ENCODE measurements at places on chromosomes 12 and 14.

GRCh38 chr14:42140831-42141279, 534.2 kb downstream of the LRFN5 start:
- peak; percentile 46 for DNase-seq

- no peak for DNase-seq
Measured at GRCh38 chr14:94612580-94613554, 676 bp downstream of the SERPINA3 start.

- DNase-seq: no peak
Measured at GRCh38 chr14:81235096-81235495, 14.3 kb upstream of the GTF2A1 start.

DNA sequence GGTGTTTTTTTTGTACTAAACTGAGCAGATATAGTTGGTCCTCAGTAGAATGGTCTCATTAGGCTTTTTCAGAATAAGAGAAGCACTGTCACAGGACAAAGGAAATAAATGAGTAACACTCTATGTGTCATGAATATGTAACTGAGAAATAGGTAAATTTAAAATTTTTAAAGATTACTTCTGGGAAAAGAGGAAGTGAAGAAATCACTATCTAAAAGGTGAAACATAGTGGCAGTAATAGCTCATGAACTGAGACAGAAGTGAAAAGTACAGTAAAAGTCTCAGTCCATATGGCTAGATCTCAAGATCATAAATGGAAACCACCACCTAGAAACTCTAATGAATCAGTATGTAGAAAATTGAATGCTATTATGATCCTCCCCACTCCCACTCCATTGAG, 89.3 kb upstream of the TTC7B start:
- no peak for DNase-seq

- no peak for DNase-seq
Measured at GRCh38 chr14:67551123-67551522, 18.0 kb downstream of the PLEKHH1 start.

DNA sequence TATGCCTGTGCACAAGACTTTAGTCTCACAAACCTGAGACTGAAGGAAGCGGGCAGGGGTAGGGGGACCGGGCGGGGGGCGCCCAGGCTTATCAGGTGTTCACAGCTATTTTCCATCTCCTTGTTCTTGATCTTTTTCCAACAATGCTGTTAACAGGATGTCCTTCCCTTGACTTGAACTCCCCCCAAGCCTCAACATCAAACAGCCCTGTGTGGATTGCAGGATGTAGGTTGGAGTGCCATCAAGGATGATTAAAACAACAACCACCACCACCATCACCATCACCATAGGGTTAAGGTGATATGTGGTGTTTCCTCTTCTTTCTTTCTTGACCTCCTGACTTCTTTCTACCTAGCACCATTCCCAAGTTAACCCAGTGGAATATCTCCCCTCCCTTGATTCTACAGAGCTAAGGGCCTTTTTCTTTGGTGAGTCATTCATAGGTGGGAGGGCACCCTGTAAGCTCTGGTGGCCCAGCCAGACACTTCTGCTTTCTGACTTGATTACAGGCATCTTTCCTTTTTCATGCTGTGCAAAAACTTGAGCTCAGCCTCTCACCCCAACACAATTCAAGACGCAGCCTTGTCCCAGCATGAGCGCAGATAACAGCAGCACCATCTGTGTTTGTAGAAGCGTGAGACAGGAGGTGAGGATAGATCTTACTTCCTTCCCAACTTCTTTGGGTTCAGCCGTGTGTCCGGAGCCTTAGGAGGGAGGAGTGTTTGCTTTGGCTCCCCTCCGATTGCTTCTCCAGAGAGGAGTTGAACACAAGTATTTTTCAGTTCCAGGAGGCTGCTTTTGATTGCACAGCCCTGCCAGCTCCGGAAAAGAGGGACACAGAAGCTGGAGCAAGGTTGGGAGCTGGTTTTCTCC, 26.8 kb downstream of the FLVCR2 start:
- peak; percentile 22 for DNase-seq

GRCh38 chr12:52616680-52617402, 1.5 kb downstream of the KRT73 start:
- DNase-seq: no peak

GRCh38 chr12:32609966-32610365, 69.1 kb upstream of the DNM1L start:
- DNase-seq: no peak

GRCh38 chr14:50601394-50601793, 41.4 kb downstream of the ATL1 start:
- DNase-seq: no peak

DNA sequence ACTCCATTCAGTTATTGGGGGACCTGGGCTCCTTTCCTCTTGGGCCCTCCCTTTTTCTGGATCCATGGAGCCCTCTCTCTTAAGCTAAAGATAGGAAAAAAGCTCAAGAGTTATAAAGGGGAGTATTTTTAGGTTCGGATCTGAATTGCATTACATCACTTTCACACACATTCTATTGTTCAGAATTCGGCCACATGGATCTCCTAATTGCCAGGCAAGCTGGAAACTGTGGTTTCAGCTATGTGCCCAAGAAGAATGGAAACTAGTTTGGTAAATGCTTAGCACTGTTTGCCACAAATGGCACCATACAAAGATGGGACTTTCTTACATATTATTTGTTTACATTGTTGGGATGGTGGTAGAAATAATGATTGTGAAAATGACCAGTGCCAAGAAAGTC, 145.6 kb downstream of the LRIG3 start:
- DNase-seq: no peak

DNA sequence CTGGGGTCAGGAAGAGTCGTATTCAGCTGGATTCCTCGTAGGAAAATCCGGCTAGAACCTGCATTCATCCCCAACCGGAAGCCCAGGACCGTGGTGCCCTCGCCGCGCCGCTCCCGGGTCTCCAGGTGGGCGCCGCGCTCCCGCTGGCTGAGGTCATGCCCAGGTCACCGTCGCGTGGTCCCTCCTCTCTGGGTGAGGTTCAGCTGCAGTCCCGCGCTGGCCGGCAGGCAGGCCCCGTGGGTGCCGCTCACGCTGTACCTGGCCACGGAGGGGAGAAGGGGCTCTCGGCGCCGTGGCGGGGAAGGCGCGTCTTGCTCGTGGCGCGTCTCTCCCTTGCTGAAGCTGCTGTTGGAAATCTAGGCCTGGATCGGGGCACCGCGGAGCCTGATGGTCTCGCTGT, 44.5 kb downstream of the LRTM2 start:
- no peak for DNase-seq

GRCh38 chr12:79455286-79455685, 235.5 kb downstream of the PAWR start:
- peak; percentile 31 for DNase-seq

DNA sequence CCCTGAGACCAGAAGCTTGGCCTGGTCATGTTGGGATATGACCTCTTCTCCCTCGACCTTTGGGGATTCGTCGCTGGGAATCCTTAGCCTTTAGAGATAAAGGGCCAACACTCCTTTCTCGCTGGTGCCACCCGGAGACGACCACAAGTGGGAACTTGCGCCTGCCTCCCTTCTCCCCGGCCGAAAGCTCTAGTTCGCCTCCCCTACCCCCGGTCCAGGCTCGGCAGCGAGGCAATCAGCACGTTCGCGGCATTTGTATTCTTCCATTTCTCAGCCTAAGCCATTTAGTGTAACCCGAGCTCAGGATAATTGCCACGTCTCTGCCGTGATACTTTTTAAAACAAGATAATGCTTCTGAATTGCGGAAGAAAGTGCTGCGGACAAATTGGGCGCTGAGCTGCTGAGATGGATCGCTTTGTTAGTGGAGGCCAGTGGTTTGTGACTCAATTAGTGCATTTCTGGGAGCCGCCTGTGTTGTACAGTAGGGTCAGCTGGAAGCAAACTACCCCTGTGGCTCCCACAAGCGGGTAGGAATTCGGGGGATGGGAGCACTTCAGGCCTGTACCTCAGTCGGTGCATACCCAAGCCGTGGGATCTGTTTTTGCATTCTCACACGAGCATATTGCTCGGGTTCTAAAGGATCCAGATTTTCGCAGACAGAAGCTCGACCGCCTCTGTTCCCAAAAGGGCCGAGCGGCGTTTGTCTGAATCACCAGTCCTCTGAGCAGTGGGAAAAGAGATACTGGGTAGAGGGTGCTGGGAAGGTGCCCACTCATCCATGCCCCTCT, 6.8 kb upstream of the SIX1 start:
- peak; percentile 32 for DNase-seq

- DNase-seq: no peak
Measured at GRCh38 chr14:59918824-59919569, 947 bp upstream of the LRRC9 start.

- DNase-seq: peak; percentile 56
Measured at GRCh38 chr12:110224379-110225304, 56.4 kb upstream of the ATP2A2 start.

GRCh38 chr12:65823513-65824375, 539 bp upstream of the HMGA2 start:
- DNase-seq: no peak

- DNase-seq: peak; percentile 23
Measured at GRCh38 chr14:105414456-105415371, 4.9 kb upstream of the MTA1 start.

DNA sequence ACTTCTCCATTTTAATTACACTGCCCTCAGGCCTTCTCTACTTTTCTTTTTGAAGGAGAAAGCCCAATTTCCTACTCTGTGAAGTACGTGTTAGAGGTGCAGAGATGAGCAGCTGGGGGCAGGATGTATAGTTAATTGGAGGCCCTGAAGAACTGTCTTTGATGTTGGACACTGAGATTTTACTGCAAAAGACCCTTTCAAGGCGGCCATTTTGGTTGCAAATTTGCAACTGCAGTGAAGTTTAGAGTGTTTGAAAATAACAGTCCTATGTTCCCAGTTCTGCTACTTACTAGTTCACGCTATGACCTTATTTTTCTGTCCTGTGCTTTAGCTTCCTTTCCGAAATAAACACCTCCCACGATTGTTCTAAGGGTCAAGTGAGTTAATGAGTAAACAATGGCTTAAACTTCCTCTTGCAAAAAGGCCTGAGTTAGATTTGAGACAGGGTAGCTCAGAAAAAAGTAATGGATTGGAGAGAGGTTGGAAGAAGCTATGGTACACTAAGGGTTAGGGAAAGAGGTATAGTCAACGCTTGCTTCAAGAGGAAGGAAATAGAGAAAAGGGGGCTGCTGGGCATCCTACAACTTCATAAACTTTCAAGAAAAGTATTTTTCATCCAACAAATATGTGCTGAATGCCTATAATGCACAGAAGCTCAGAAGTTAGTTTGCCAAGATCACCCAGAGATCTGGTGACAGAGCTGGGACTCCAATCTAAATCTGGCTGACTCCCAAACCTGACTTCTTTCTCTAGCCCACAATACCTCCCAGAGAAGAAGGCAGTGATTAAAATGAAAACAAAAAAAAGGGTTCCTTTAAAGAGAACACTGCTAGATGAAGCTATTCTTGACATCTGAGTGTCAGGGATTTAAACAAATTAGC, 26.4 kb upstream of the DICER1 start:
- DNase-seq: no peak

- DNase-seq: peak; percentile 76
Measured at GRCh38 chr12:105418229-105418628, 87.7 kb downstream of the C12orf75 start.

GRCh38 chr14:90691627-90692026, 124.6 kb downstream of the TTC7B start:
- DNase-seq: no peak

DNA sequence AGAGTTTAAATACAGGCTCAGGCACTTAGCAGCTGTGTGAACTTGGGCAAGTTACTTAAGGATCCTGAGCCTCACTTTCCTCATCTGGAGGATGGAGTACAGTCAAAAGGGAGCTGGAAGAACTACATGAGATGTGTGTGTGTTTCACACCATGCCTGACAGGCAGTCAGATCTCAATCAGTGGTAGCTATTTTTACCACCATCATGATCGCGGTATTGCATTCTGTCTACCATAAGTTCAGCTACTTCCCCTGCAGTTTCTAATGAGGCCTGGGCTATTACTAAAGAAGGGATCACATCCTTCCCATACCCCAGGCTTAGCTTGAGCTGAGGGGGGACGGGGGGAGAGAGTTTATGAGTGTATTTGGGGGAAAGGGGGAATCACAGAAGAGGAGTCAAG, 7.0 kb downstream of the AQP6 start:
- DNase-seq: no peak

DNA sequence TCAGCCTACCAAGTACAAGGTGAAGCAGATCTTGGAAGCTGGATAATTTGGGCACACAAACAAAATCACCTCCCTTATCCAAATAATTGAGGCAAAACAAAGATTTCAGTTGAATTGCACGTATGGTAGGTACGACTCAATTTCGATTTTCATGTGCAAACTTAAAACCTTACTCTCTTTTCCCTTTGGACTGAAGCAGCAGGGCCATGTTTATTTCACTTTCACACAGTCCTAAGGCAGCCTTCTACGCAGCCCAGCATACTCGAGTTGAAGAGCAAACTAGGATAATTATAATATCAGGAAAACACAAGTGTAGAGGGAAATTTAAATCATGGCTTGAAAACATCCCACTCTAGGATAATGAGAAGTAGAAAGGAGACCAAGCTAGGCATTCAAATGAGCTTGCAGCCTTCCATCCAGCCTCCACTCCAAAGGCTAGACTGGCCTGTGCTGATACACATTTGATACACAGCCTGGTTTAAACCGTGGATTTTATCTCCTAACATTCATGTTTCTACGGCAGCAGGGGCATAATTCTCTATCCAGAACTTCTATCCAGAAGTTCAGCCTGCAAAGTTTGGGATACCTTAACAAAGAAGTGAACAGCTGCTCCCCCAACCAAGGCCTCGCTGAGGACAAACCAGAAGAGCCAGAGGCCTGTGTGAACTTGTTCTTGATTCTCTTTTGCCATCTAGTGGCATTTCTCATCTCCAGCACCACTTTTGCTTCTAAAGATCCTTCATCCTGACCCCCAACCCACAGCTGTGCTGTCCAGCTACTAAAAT, 2.4 kb upstream of the RNASE7 start:
- no peak for DNase-seq

DNA sequence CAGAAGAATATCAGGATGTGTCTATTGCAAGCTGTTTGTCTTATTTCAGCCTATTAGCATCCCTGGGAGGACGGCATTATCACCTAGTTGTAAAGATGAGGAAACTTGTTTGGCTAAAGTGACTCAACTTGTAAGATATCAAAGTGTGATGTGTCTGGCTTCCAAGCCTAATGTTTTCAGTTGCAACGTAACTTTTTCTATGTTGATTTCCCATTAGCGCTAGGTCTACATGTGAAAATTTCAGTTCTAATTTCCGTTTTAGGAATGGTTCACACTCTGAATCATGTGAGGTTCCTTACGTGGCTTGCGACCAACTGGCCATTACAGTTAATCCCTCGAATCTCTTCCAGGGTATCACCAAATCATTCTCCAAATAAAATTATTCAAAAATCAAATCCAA, 58.0 kb downstream of the LLPH start:
- no peak for DNase-seq
